ENCODE measurements at places on chromosomes 12 and 14.

DNA sequence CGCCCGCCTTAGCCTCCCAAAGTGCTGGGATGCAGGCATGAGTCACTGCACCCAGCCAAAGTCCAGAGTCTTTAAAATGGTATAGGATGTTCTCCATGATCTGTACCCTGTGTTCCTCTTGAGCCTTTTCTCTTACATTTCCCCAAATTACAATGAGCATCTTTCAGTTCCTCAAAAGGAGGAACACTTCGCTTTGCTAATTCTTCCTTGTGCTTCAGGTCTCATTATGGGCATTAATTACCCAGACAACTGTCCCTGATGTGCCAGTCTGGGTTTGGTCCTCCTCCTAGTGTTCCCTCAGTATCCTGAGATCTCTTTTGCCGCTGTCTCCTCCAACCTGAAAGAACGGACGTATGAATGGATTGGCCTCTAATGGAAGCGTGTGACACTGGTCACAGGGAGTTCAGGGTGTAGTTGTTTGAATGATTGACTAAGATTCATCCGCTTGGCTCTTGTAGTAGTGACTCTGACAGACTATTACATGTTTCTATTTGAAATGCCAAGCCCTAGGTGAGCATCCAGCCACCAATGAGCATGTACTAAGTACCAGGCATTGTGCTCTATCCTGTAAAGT lies 8.2 kb downstream of the PRKCH start:
- no peak for DNase-seq

GRCh38 chr12:20463913-20464524 lies 95.7 kb downstream of the PDE3A start:
- DNase-seq: no peak

- no peak for DNase-seq
These were observed 55.4 kb downstream of the CPM start for GRCh38 chr12:68877583-68877982.

DNA sequence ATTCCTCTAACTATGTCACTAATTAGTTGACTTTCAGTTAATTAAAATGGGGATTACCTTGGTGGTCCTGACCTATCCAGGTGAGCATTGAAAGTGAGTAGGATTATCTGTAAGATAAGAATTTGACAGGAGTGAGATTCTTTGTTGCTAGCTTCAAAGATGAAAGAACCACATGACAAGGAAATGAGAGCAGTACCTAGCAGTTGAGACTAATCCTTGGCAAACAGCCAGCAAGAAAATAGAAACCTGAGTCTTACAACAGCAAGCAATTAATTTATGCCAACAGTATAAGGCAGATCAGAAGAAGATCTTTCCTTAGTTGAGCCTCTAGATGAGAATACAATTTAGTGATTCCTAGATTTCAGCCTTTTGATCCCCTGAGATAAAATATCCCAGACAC lies 1058.4 kb downstream of the LRFN5 start:
- no peak for DNase-seq

GRCh38 chr12:114163771-114164170 lies 197.6 kb upstream of the RBM19 start:
- DNase-seq: no peak

DNA sequence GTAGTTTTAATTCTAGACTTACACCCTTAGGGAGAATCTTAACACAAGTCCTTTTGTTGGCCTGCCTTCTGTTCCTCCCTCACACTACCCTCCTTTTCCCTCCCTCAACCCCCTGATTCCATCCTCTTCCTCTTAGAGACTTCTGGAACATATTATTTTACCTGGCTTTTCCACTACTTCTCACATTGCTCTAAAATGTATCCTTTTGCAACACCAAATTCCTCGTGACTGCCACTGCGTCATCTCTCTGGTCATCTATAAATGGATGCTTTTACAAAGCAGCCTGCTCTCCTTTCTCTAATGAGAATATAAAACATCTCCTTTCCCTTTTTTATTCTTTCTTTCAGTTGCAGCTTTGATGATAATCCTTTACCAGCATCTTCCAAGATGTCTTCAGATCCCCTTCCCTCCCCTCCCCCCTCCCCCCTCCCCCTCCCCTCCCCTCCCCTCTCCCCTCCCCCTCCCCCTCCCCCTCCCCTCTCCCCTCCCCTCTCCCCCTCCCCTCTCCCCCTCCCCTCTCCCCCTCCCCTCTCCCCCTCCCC lies 93.6 kb downstream of the DIP2B start:
- DNase-seq: no peak

DNA sequence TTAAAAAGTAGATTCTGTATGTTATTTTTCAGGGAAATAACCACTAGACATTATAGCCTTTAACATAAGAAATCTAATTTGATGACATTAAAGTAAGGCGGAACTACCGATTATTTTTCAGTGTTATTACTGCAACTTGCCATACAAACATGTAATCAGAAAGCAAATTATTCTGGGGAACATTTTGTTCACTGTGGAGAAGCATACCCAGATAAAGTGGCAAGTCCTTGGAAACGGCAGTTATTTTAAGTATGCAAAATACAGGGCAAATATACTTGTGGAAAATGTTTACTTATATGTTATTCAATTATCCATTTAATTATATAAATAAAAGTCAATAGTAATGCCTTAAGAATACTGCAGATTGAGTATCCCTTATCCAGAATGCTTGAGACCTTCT lies 71.9 kb downstream of the FERMT2 start:
- DNase-seq: no peak

- DNase-seq: no peak
These were observed 35.2 kb downstream of the ASCL1 start for GRCh38 chr12:102992720-102993119.

DNA sequence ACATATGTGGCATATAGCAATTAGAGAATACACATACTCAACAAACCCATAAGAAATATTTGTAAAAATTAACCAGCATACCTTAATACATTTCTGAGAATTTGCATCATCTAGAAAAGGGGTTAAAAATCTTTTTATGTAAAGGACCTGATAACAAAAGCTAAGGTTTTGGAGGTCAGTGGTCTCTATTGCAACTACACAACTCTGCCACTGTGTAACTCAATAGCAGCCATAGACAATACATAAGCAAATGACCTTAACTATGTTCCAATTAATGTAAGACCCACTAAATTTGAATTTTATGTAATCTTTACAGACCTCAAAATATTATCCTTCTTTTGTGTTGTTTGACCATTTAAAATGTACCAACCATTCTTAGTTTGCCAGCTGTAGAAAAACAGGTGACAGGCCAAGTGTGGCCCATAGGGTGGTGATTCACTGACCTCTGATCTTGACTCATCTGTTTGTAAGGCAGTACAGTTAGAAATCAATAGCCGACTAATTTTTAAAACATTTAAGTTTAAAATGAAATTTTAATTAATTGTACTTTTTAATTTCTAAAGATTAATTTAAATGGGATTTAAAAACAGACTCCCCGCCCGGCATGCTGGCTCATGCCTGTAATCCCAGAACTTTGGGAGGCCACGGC lies 7.4 kb upstream of the EPS8 start:
- no peak for DNase-seq

GRCh38 chr12:3428631-3429030 lies 62.4 kb upstream of the PRMT8 start:
- no peak for DNase-seq

GRCh38 chr14:103530390-103530789 lies 1.4 kb downstream of the TRMT61A start:
- no peak for DNase-seq

DNA sequence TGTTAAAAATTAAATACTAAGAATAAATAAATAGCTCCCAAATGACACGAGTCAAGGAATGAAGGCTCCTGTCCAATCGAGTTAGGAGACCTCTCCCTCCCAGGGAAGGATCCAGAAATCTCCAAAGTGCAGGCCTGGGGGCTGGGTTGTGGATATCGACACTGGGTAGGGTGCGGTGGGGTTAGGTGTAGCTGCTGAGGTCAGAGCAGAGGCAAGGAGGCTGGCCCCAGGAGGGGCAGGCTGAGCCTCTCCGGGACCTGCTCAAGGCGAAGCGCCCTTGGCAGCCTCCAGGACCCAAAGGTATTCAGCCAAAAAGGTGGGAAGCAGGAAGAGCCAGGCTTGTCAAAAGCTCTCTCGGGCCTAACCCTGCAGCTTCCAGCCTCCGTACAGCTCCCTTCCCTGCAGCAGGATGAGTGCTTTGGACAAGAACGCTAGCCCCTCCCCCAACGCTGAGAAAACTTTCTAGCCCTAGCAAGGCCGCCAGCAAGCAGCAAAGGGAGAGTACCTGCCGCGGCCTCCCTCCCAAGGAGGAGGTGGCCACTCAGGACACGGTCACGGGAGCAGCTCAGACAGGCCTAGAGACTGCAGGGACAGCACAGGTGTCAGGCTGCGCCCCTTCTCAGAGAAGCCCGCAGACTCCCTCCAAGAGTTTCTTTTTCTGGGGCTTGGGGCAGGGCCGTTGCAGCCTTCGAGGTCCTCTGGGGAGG lies 3.7 kb upstream of the PNMA1 start:
- DNase-seq: no peak

GRCh38 chr12:104997541-104997940 lies 11.4 kb downstream of the NOPCHAP1 start:
- no peak for DNase-seq

DNA sequence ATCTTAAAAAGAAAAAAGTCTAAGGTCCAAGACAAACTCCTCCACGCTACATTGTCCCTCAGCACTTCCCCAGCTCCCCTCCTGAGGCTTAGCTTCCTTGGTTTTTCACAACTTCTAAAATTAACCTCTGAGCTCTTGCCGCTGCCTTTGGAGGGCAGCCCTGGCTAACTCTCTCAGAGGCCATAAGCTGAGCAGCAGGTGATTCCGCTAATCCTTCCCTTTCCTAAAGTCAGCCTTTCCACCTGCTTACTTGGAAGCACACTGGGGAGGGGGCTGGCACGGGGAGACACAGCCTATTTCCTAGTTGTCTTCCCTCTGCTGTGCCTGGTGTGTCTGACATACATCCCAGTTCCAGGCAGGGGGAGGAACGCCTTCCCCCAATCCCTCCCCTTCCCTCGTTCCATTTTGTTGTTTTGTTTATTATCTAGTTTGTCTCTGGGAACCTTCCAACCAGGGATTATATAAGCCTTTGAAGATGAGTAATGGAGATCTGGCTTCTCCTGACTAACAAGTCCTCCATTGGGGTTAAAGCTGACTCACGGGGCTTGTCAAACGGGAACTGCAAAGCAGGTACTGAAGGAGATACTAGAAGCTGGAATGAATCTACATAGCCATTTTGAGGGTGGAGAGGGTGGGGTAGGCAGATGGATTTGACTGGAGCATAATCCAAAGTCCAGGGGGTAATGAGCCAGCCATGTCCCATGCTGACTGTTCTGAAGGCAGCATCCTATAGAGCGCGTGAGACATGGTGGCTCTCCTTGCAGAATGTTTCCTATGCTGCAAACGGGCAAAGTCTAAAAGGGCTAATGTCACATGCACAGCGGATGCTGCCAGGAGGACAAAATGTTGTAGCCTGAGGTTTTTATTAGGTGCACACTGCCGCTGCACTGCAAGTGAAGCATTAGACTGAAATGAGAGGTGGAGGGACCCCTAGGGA lies 230.8 kb downstream of the FOXN3 start:
- no peak for DNase-seq

DNA sequence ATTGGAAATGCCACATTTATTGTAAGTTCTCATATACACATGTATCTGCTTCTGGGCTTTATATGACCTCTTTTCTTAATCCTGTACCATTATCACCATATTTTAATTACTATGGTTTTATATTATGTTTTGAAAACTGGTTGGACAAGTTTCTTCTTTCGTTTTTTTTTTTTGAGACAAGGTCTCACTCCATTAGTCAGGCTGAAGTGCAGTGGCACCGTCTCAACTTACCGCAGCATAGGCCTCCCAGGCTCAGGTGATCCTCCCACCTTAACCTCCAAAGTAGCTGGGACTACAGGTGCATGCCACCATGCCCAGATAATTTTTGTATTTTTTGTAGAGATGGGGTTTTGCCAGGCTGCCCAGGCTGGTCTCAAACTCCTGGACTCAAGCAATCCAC lies 44.6 kb downstream of the GALNT4 start:
- DNase-seq: no peak

DNA sequence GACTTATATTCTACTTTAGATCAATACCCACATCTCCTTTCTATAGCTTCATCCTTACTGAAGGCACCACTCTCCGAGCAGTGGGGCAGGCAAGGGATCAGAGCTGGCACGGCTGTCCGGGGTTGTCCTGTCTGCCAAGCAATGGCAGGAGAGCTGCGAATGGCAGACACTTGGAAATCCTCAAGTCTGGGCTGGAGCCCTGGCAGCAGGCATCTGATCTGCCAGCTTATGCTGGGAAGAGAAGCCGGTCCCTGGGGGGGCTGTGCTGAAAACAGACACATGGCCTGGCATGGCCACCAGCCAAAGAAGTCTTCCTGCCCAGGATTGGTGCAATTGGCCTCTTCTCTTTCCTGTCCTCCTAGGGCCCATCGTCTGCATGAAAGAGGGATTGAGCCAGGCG lies 280.2 kb upstream of the PWP1 start:
- DNase-seq: no peak

- no peak for DNase-seq
These were observed 277.9 kb downstream of the IPO8 start for GRCh38 chr12:30417697-30418231.

- no peak for DNase-seq
These were observed 26.0 kb downstream of the MAPK1IP1L start for GRCh38 chr14:55077170-55078151.

- no peak for DNase-seq
These were observed 33.0 kb downstream of the EMP1 start for GRCh38 chr12:13229504-13229903.

DNA sequence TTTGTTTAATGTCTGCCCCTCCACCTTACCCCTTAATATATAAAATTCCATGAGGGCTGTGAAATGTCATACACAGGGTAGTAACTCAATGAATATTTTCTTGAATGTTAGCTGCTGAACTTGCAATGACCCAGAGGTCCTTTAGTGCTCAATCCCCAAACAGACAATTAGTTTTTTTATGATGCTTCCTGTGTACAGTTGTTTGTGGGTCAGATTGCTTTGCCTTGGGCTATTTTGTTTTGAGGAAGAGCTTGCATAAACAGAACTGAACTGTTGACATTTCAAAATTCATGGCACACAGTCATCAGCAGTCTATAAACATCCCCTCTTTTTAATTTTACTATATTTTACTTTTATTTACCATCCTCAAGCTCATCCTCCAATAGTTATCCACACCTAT lies 820.5 kb upstream of the SEL1L start:
- no peak for DNase-seq

DNA sequence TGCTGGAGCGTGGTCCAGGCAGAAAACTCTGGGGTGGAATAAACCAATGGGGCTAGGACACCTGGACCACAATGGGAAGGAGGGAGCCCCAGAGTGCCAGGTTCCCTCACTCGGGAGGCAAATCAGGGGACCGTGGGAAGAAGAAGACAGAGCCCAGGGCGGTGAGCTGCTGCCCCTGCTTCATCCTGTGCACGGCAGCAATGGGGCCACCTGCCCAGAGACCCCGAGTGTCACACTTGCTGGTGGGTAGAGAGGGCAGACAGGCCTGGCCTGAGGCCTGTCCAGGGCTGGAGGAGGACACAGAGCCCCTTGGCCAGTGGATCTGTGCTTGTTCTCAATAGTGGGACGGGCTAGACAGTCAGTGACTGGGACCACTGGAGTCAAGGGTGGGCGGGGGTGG lies 58.2 kb downstream of the DIO3 start:
- DNase-seq: no peak

GRCh38 chr12:88225776-88226175 lies 83.7 kb downstream of the TMTC3 start:
- DNase-seq: no peak

- no peak for DNase-seq
These were observed 42.6 kb upstream of the USP15 start for GRCh38 chr12:62217466-62218194.
